Neural progenitor cell (in vitro differentiated cells): ENCODE measurements at places on chromosomes 7 and 10. TPM values are rescaled to one million over a fixed set of nuclear protein-coding genes. Genes with fewer than 3 reads are reported as not detected.
A peak's percentile ranks its signal among the peaks of the same experiment; 100 is the strongest.

The DNAAF5 gene
- total RNA-seq: 23.5 and 45.2 TPM in 2 replicates

- DNase-seq: peak; percentile 68
These were observed 62.9 kb upstream of the FAM171A1 start for GRCh38 chr10:15433850-15434537.

DNA sequence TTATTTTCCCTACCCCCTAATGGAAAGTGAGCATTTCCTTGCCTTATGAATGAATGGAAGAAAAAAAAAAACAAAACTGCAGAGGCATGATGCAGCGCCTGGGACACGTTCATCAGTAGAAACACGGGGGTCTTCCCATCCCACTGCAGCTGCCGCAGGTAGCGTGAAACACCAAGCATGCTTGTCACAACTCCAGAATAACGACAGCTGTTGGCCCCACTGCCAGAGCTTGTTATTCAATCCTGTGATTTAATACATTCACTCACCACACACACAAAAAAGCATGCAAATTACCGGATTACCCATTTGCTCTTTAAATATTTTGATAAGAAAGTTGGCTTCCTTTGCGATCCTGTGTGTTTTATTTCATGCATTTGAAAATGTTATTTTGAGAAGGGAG is 48.4 kb upstream of the GNA12 start:
- DNase-seq: no peak

- no peak for DNase-seq
These were observed 35.0 kb upstream of the CTTNBP2 start for GRCh38 chr7:117908031-117908795.

The HOXA2 gene
- total RNA-seq: not detected in 2 replicates

GRCh38 chr7:99143521-99143852 is 421 bp downstream of the SMURF1 start:
- no peak for DNase-seq

GRCh38 chr7:102431617-102432298 is 1.6 kb upstream of the ORAI2 start:
- DNase-seq: no peak

GRCh38 chr7:44150966-44151941 is 10.1 kb upstream of the MYL7 start:
- no peak for DNase-seq

DNA sequence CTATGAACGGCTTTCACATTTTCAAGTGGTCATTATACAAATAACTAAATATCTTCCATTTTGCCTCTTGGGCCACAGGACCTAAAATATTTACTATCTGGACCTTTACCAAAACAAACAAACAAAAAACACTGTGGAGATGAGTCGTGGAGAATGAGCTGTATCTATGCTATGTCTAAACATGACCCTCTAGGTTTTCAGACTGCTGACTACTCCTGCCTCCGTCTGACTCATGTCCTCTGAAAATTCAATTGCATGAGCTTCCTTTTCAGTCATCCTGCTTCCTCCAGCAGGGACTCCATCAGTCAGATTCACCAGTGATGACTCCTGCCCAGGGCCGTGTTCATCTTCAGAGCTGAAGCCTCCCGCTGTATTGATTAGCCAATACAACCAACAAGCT is 96.8 kb downstream of the COL28A1 start:
- DNase-seq: no peak

- DNase-seq: no peak
These were observed 1029.0 kb downstream of the GRM8 start for GRCh38 chr7:126223729-126224128.

The GATA3 gene
- 0.09 TPM in 1 of 2 replicates, not detected in the other for total RNA-seq

The MRPS24 gene
- total RNA-seq: 54.6 and 60.6 TPM in 2 replicates
